ENCODE measurements at places on chromosomes 5 and 9.

DNA sequence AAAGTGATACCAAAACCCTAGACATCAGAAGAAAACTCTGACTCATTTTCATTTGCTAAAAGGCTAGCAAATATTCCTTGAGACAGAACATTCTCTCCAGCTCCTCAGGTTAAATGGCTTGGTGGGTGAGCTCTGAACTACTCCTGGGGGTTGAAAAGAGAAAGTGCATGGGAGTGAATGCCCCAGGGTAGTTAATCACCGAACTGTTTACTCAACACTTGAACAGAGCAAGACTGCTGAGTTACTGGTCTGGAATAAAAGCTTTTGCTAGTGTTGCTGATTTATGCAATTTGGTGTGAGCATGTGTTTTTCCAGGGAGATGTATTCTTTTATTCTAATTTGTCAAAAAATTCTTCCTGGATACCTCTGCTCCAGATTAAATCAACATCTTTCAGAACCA is 88.3 kb upstream of the PRDM9 start:
- no peak for DNase-seq

- no peak for DNase-seq
Observed at GRCh38 chr9:79745752-79746336, 174.1 kb downstream of the TLE4 start.

- DNase-seq: no peak
Observed at GRCh38 chr5:147017621-147018020, 139.1 kb upstream of the PPP2R2B start.

DNA sequence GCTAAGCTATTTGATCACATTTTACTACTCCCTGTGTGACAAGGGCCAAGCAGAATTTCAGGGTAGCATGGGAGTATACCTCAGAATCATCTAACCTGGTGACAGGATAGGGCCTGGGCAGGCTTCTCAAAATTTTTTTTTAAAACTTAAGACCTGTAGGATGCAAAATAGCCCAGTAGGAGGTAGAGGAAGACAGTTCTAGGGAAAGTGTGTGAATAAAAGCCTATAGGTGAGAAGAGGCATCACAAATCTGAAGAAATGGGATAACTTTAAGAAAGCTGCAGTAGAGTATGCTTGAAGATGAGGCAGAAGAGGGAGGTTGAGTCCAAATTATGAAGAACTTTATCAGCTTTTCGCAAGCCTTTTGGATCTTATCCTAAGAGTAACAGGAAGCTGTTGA is 32.3 kb downstream of the CNTRL start:
- DNase-seq: peak; percentile 38

GRCh38 chr5:14185326-14186058 is 42.4 kb downstream of the TRIO start:
- DNase-seq: no peak

DNA sequence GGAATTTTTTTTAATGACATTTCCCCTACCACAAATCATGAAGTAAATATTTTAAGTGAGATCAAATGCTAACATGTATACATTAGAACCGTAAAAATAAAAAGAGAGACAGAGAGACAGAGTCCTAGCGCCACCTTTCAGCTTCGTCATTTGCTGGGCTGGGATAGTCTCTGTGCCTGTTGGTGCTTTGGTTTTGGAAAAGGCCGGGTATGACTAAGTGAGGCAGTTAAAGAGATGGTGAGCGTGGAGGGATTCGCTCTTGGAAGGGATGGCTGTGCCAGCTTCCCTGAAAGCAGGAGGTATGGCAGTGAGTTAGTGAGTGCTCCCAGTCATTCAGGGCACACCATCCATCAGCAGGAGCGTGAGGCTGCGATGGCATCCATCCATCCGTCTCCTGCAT is 729.6 kb upstream of the WWC1 start:
- DNase-seq: no peak

Data from CD4-positive, alpha-beta T cell treated with Interleukin-12 subunit alpha and Interleukin-12 subunit beta, for 1 hour (primary cell).